DMS 273 treated with DMSO at 0.1 percent for 48 hours (cell line): ENCODE measurements at places on chromosomes 16 and 17.

DNA sequence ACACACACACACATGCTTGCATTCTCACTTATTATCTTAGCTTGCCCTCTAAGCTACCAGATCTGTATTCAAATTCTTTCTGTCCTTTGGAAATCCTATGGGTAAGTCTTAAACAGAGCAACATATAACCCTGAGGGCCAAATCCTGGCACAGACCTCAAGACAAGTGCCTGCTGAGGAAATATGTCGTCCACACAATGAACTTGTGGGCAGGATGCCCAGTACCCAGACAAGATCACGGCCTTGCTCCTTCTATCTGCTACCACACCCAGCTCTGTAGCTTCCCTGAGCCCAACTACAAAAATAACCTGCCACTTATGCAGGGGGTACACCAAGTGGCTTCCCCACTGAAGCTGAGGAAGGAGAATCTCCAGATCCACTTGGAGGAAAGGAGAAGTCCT is 37.3 kb upstream of the FA2H start:
- DNase-seq = no peak

DNA sequence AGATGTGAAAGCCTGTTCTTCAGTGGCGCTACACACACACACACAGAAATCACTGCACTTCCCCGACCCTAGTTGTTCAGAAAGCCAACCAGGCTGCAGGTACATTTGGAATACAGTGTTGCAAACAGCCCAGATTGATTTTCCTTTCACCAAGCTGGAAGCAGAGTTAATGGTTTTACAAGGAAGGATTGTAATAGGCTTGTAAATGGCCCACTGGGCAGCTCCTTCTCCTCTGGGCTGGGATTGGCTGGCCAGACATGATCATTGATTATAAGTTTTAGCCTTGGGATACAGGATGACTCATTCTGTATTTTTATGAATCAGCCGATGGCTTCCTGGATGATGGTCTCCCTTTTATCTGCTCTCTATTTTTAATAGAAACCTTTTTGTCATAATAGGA is 2.5 kb downstream of the VAT1L start:
- no peak for DNase-seq

DNA sequence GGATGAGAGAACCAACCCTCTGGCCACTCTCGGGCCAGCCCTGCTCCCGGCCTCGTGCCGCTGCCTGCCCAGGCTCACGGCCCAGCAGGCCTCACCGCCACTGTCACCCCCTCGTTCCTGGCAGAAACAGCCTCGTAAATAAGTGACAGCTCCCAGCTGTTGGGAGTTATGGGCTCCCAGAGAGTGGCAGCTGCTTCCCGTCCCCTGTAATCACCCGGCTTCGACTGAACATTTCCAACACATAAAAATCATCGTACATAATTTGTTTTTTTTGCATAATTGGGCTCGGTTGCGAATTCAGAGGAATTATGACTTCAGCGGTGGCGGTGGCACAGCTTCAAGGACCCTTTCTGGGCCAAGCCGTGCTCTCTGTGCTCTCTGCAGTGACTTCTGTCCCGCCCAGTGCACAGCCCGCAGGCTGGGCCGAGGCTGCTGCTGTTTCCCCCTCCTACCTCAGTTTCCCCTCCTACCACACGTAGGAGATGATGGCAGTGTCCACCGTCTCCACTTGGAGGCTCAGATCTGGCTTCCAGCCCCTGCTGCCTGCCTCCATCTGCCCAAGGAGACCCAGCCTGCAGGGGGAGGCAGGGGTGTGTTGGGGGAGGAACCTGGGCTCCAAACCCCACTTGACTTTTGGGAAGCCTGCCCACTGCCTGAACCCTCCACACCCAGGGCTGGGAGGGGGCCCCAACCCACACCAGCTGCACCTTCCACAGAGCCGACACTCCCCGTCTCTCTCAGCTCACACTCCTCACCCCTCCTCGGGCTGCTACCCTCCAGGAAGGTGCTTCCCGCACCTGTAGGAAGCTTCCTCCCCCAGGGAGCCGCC is 84.9 kb downstream of the RTN4RL1 start:
- no peak for DNase-seq

- DNase-seq = no peak
Measured at GRCh38 chr16:85158743-85159178, 46.5 kb upstream of the CIBAR2 start.

DNA sequence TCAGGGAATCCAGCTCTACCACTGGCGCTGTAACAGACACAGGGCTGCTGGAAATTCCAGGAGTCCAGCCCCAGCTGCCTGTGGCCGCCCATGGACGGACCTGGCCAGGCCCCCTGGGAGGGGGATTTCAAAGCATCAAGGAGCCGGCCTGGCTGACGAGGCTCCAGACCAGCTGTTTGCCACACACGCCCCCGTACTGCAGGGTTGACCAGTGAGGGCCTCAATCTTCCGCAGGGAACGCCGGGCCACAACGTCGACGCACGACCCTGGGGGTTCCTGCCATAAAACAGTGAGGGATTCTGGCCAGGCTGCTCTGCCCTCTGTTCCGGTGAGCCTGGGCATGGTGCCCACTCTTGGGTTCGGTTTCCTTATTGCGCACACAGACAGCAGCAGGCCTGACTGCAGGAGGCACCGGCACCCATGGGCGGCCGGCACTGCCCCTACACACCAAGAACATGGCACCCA is 3.7 kb downstream of the LMF1 start:
- DNase-seq = no peak

GRCh38 chr17:59149841-59150511 is 5.0 kb downstream of the SKA2 start:
- no peak for DNase-seq

- DNase-seq = no peak
Measured at GRCh38 chr17:65154770-65155589, 17.8 kb downstream of the RGS9 start.

GRCh38 chr17:1873418-1873817 is 43.6 kb downstream of the RPA1 start:
- no peak for DNase-seq

DNA sequence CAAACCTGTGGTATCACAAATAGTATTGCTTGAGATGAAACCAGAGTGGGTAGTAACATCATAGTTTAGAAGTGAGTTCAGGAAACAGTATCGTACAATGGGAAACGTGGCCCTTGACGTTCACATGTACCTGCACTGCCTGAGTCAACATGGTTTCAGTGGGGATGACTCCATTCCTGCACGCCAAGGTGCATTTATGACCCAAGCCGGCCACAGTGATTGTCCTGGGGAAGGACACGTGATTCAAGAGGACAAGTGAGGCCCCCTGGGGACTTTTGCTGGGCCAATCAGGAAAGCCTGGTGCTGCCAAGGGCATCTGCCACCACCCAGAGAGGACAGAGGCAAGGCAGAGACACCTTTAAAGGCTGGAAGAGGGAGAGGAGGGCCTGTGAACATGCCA is 119.2 kb downstream of the AXIN2 start:
- DNase-seq = no peak

DNA sequence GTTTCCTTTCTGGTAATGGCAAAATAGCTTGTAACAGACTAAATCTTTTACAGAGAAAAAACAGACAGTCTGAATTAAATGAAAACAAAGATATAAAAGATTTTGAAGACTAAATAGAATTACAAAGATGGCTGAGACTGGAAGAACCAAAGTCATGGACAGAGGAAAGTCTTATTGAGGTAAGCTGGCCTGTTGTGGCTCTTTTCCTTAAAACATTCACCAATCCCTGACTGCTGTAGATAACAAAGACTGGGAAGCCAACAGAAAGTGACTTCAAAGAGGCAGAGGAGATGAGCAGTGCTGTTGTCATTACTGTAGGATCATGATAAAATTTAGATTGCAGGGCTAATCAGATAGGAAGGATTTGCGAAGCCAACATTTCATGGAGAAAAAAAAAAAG is 517.0 kb downstream of the KIF2B start:
- no peak for DNase-seq

DNA sequence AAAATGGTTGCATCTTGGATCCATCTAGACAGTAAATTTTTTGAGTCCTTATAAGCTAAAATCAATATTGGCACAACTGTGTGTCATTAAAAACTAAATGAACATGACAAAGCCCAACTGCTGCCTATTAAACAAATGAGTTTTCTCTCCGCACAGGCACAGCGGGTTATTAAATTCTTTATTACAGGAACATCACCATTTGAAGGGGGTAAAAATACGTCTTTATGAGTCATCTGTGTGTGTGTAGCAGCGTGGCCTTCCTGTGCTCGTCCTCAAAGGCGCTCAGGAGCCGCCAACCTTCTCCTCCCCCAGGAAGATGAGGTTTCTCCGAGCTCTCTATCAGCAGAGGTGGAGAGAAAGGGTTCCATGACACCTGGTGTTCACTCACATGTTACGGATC is 62.6 kb upstream of the SDK2 start:
- no peak for DNase-seq

DNA sequence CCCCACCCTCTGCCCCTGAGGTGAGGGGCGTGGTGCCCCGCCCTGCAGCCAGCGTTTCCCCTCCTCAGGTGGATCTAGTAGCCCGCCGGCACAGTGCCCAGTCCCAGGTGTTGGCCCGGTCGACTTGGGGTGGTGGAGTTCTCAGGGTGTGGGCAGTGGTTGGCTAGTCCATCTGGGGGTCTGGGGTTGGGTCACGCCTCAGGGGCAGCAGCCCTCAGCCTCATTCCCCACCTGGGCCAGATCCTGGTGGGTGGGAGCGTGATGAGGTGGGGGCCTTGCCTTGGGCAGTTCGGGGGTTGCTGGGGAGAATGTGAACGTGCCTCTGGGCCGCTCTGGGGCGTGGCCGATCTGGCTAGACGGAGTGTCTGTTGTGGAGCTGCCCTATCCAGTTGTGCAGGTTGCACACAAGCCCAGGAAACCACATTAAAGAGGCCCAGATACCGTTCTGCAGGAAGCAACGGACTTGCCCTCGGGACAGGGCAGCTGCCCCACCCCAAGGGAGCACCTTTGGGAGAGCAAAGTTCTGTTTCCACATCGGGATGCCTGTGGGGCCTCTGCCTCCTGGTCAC is 32.0 kb downstream of the GSE1 start:
- DNase-seq = no peak

GRCh38 chr17:69609473-69610305 is 195.2 kb downstream of the MAP2K6 start:
- peak; percentile 25 for DNase-seq

GRCh38 chr16:74567901-74568300 is 39.0 kb downstream of the GLG1 start:
- DNase-seq = no peak

GRCh38 chr16:30026449-30026848 is 3.5 kb downstream of the C16orf92 start:
- no peak for DNase-seq

DNA sequence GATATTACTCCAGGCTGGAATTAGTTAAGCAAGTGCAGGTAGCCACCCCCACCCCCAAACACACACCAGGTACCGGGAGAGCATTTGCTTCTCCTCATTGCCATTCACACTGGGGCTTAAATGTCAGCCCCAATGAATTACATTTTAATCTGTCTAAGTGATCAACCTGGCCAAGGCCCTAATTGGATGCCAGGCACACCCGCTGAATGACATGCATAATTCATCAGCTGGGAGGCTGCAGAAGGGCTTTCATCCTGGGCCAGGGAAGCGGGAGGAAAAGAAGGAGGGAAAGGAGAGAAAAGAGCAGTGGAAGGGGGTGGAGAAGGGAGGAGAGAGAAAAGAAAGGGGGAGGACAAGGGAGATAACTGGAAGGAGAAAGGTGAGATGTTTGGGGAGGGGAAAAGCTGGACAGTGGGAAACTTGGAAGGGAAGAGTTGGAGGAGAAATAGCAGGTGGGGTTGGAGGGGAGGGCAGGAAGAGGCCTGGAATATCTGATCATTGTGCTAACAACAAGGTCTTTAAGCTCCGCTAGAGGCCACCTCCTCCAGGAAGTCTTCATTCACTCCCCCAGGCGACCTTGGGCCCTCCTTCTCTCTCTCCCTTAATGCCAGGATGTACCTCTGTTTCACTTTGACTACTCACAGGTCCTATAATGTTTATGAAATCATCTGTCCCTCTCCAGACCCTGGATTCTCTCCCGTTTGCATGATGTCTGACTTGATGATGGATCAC is 40.1 kb upstream of the CES5A start:
- DNase-seq = no peak

- DNase-seq = no peak
Measured at GRCh38 chr17:43917348-43918025, 10.2 kb upstream of the MPP2 start.

DNA sequence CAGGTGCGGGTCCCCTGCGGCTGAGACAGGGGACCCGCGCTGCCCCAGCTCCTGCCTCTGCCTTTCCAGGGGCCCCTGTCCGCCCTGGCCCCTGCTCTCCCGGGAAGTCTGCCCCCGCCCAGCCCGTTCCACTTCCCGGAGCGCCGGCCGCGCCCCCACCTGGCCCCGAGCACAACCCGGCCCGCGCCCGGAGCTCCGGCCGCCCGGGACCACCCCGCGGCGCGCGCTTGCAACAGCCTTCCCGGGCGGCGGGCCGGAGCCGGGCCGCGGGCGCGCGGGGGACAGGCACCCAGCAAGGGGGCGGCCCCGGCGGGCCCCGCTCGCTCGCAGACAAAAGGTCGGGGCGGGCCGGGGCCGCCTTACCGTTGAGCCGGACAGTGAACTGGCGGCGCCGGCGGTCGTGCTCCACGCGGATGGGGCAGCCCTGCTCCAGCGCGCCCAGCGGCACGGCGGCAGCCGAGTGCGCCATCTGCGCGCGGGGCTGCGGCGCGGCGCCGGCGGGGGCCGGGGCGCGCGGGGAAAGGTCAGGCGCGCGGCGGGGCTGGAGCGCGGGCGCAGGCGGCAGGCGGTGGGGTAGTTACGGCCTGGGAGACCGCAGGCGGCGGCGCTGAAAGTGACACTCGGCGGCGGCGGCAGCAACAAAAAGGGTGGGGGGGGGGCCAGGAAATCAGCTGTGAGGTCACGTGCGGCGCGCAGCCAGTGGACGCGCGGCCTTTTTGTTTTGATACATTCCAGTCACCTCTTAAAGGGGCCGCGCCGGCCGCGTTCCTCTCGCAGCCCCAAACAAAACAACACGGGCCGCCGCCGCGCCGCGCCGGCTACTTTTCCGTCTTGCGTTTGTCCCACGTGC is at the start of gene NATD1:
TSS of gene NATD1 (minus strand) at position 615 of the 850 bp plus-strand sequence. CDS start at position 469, 146 bp downstream.
- peak; percentile 28 for DNase-seq

GRCh38 chr17:82775001-82775823 is 23.3 kb downstream of the TBCD start:
- DNase-seq = no peak

GRCh38 chr17:68305142-68305541 is 13.8 kb downstream of the ARSG start:
- no peak for DNase-seq

- no peak for DNase-seq
Measured at GRCh38 chr16:49419006-49419405, 45.4 kb downstream of the C16orf78 start.

DNA sequence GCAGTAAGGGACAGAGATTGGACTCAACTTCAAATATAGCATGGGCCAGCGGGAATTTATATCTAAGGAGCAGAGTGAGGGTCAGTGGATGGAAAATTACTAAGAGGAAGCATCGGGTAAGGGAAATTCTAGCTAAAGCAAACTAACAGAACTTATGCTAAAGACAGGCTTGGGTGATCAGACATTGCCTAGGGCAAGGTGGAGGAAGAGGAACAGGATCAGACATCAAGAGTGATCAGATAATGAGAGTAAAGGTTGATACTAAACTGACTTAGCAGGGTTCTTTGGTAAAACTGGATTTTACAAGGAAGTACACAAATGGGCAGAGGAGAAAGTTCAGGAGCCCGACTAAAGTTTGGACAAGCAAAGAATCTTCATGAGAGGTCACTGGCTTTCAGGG is 86.3 kb upstream of the TOM1L1 start:
- DNase-seq = no peak

- DNase-seq = peak; percentile 95
Measured at GRCh38 chr16:88988980-88989811, 12.2 kb upstream of the CBFA2T3 start.
